ENCODE measurements at places on chromosomes 1 and 21.

- DNase-seq, result no peak
Observed at GRCh38 chr1:13674377-13674776, 25.6 kb upstream of the PRDM2 start.

- DNase-seq, result peak; percentile 20
Observed at GRCh38 chr21:38804789-38805327, 871 bp upstream of the ETS2 start.

- no peak for DNase-seq
Observed at GRCh38 chr1:32398401-32398800, 4.2 kb upstream of the BSDC1 start.

DNA sequence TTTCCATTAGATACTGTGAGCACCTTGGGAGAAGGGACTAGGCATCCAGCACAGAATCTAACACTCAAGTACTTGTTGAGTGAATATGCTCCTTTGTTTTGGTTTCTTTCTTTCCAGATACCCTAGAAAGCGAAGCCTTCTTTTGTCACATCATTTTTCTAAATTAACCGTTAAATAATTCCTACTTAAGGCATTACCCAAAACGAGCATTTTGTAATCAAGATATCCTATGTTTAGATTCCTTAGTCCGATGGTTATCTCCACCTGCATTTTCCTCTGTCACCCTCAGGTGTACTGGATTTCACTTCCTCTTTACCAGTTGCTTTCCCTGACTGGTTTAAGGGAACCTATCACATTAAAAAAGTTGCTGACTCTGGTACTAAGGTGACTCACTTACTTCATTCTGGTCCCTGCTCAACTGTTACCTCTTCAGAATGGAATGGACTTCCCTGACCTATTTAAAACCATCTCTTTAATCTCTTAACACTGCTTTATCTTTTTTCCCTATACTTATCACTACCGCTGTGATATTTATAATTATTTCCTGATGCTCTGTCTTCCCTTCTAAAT lies 3.2 kb downstream of the B3GALNT2 start:
- DNase-seq, result no peak

Data from CD4-positive, alpha-beta T cell treated with Interleukin-4 for 4 hours (primary cell).